ENCODE measurements at places on chromosomes 1 and 21.

DNA sequence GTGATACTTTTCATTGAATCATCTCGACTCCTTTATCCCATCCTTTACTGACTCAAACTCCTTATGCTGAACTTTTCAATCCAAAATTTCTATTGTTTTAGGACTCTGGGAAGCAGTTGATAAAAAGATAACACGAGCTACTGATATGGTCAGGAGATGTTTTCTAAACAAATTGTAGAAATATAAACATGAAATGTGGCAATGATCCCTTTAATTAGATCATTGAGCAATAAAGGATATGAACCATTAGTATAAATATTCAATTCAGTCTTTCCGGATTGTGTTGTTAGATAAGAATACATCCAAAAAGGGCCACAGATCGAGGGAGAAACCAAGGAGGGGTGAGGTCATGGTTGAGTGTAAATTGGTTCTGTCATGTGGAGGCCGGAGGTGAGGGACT lies 88.4 kb downstream of the NID1 start:
- no peak for DNase-seq

GRCh38 chr1:243572940-243573339 lies 277.1 kb downstream of the AKT3 start:
- DNase-seq: no peak

- DNase-seq: no peak
Measured at GRCh38 chr1:173871500-173871899, 3.3 kb downstream of the ZBTB37 start.

DNA sequence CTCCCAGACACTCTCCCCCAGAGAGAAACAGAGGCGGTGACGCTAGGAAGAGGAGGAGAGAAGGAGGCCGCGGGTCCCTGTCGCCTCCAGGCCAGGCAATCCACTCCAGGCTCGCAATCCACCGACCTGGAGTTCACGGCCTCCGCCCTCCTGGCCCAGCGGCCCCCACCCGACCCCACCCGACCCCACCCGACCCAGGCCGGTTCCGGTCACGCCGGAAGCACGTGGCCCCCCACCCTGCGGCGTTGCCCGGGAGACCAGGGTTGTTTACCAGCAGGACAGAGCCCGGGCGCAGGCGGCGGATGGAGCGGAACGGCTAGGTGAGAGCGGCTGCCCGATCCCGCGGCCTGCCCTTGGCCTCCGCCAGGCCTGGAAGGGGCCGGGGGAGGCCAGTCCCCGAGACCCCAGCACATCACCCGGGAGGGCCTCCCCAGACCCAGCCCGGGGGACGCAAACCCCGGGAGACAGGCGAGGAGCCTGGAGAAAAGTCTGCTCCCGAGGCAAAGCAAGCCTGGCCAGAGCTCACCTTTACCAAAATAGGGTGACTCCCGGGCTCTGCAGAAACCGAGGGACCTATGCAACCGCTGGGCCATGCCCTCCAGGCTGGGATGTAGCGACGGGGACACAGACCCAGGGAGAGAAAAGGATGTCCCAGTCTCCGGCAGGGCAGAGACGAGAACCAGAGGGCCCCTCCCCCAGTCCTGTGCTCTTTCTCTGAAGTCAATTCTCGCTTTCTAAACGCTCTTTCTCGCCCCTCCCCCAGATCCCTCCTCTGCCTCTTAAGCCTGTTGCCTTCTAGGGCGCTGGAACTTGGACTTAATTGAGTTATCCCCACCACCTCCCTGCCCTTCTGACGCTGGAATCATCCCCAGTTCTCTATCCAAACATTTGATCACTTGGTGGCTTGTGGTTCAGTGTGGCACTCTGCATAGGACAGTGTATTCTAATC lies at the start of the genes PLA2G2C and UBXN10:
TSS of gene PLA2G2C (minus strand) at position 685 of the 949 bp plus-strand sequence. CDS start 9,155 bp downstream, outside the sequence.
TSS of gene UBXN10 (plus strand) at position 263 of the 949 bp plus-strand sequence. CDS start 4,466 bp downstream, outside the sequence.
- peak; percentile 48 for DNase-seq

GRCh38 chr21:33821503-33822322 lies 93.9 kb downstream of the ATP5PO start:
- no peak for DNase-seq

Measured in activated naive CD8-positive, alpha-beta T cell treated with anti-CD3 and anti-CD28 coated beads, Interleukin-2, amount 50 U/mL, for 16 hours (primary cell).